ENCODE measurements at places on chromosomes 7 and 10. TPM values are rescaled to one million over a fixed set of nuclear protein-coding genes. Genes with fewer than 3 reads are reported as not detected.

DNA sequence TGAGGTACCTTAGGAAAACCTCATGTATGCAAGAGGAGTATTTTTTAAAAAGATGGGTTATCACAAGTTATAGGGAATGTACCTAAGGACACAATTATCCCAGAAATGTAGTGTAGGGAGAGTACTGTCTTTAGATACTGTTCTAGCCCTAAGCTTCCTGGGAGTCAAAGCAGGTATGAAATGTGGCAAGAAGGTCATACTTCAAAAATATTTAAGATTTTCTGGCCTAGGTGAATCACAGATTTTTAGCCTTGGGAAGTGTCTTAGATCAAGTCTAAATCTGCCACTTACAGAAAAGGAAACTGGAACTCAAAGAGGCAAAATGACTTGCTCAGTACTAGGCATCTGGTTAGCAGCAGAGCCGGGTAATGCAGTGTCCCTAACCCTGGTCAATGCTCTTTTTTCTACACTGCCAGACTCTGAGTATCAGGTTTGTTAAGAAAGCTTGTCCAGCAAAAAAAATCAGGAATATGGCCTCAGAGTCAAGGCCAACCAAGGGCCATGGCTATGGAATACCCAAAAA, 13.9 kb downstream of the PIK3AP1 start:
- no peak for DNase-seq

DNA sequence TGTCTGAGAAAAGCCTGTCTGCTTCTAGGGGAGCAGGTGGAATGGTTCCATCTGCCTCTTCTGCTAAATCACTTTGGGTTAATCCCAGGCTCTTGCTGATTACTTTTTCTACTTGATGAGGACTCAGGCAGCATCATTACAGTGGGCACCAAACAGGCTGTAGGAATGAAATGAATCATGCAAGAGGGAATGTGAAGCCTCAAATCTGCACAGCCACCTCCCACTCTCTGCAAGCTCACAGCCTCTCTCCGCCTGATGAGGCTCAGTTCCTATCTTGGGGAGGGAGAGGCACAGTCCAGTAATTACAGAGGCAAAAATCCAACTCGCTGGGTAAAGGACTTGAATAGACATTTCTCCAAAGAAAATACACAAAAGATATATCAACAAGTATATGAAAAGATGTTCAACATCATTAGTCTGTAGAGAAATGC, 34.0 kb downstream of the HSPA12A start:
- peak; percentile 61 for DNase-seq

- no peak for DNase-seq
Observed at GRCh38 chr10:20955355-20955893, 58.3 kb upstream of the NEBL start.

Gene FOXI2
- total RNA-seq, result not detected

Gene TMEM229A
- not detected for total RNA-seq

GRCh38 chr10:102344067-102344466, 51.4 kb upstream of the NFKB2 start:
- DNase-seq, result peak; percentile 67
